ENCODE measurements at places on chromosomes 1 and 21.
A peak's percentile ranks its signal among the peaks of the same experiment; 100 is the strongest.

DNA sequence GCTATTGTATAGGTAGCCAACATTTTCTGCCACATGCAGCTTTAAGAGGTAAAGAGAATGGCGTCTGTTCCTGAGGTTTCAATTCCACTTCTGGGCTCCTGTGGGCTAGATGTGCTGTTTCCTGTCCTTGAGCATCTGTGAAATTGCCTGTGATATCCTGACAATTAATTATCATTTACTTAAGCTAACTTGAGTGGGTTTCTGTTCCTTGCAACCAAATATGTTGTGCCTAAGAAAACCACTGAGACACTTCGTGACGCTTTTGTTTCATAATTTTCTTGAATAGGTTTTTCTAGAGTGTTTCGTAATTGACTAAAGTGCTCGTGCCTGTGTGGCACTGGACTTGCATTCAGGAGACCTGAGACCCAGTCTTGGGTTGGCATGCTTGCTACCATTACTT, 127.3 kb upstream of the POU3F1 start:
- no peak for DNase-seq
- no peak overlapping the region for H3K27ac ChIP-seq
- no peaks in the 10 kb centered on the region for H3K4me1 ChIP-seq
- no peaks in the 10 kb centered on the region for H3K36me3 ChIP-seq
- H3K4me3 ChIP-seq = no peak overlapping the region

- no peak for DNase-seq
- H3K27ac ChIP-seq = no peak overlapping the region
- H3K36me3 ChIP-seq = no peaks in the 10 kb centered on the region
- no peaks in the 10 kb centered on the region for H3K4me1 ChIP-seq
- no peak overlapping the region for H3K4me3 ChIP-seq
Measured at GRCh38 chr1:150138044-150138443, 11.7 kb upstream of the PLEKHO1 start.

DNA sequence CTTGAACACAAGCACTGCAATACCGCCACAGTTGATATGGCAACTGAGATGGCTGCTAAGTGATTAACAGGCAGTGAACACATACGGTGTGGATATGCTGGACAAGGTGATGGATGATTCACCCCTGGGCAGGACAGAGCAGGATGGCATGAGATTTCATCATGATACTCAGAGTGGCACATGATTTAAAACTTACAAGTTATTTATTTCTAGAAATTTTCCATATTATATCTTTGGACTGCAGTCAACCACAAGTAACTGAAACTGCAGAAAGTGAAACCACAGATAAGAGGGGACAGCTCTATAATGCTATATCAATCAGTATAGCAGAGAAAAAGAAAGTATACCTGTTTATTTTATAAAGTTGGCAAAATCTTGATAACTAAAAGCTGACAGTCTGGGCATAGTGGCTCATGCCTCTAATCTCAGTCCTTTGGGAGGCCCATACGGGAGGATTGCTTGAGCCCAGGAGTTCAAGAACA, 47.9 kb downstream of the PHACTR4 start:
- no peaks in the 10 kb centered on the region for H3K27me3 ChIP-seq
- no peak overlapping the region for H3K27ac ChIP-seq
- no peak for DNase-seq
- H3K4me3 ChIP-seq = no peak overlapping the region
- no peaks in the 10 kb centered on the region for H3K4me1 ChIP-seq
- H3K36me3 ChIP-seq = no peaks in the 10 kb centered on the region

DNA sequence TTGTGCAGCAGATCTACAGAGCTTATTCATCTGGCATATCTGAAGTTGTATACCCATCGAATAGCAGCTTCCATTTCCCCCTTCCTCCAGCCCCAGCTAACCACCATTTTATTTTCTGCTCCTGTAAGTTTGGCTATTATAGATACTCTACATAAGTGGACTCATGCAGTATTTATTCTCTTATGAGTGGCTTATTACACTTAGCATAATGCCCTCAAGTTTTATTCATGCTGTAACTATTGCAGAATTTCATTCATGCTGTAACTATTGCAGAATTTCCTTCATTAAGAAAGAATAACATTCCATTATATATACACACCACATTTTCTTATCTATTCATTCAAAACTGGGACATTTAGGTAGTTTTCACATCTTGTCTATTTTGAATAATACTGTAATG, 30.5 kb upstream of the IFI16 start:
- no peaks in the 10 kb centered on the region for H3K4me1 ChIP-seq
- no peak overlapping the region for H3K4me3 ChIP-seq
- DNase-seq = no peak
- no peaks in the 10 kb centered on the region for H3K27me3 ChIP-seq
- H3K36me3 ChIP-seq = peaks cover 12% of the 10 kb centered on the region
- H3K27ac ChIP-seq = no peak overlapping the region

GRCh38 chr1:201399352-201400126, 415 bp upstream of the LAD1 start:
- no peak for DNase-seq
- peaks cover 33% of the 10 kb centered on the region for H3K27me3 ChIP-seq
- no peak overlapping the region for H3K27ac ChIP-seq
- no peak overlapping the region for H3K4me3 ChIP-seq

GRCh38 chr1:189628857-189629256, 848.8 kb downstream of the BRINP3 start:
- DNase-seq = no peak
- H3K36me3 ChIP-seq = no peaks in the 10 kb centered on the region
- H3K4me3 ChIP-seq = no peak overlapping the region
- H3K27me3 ChIP-seq = no peaks in the 10 kb centered on the region

DNA sequence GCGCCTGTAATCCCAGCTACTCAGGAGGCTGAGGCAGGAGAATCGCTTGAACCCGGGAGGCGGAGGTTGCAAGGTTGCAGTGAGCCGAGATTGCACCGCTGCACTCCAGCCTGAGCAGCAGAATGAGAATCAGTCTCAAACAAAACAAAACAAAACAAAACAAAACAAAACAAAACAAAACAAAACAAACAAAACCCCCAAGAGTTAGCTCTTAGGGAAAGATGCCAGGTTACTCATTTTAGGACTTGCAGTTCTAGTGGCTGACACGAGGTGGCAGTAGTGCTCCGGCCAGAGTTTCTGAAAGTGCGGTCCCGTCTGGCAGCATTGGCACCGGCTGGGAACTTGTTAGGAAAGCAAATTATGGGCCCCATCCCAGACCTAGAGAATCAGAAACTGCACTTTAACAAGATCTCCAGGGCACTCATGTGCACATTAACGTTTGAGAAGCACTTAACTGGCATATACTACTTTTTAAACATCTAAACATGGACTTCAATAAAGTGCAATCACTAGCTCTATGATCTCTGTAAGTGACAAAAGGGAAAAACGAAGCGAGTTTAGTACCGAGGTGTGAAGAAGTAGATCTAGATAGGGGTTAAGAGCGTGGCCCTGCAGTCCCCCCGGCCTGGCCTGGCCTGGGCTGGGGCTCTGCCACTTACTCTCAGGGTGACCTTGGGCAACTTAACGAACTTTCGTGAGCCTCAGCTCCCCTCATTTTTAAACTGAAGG, 41.9 kb upstream of the TNFRSF1B start:
- H3K36me3 ChIP-seq = no peaks in the 10 kb centered on the region
- H3K27ac ChIP-seq = no peak overlapping the region
- no peak overlapping the region for H3K4me3 ChIP-seq
- H3K4me1 ChIP-seq = peaks cover 23% of the 10 kb centered on the region
- H3K27me3 ChIP-seq = no peaks in the 10 kb centered on the region
- DNase-seq = peak; percentile 70

GRCh38 chr1:168454211-168454815, 89.5 kb downstream of the XCL2 start:
- no peak overlapping the region for H3K4me3 ChIP-seq
- H3K27me3 ChIP-seq = no peaks in the 10 kb centered on the region
- no peaks in the 10 kb centered on the region for H3K36me3 ChIP-seq
- H3K27ac ChIP-seq = no peak overlapping the region

DNA sequence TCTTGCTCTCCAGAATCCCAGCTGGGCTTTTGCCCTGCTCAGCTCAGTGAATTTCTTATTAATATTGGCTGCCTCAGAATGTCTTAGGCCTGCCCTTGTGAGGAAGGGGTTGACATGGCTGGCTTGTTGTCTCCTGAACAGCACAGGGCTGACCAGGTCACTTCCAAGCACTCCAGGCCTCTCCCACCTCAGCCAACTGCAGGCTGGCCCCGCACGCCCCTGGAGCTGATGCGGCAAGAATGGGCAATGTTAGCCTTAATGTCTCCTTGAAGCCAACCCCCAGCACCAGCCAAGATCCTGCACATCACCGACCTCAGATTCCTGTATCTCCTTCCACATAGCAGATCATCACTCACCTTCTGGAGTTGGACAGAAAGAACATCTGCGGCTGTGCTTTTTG, 598.6 kb downstream of the AJAP1 start:
- no peak for DNase-seq
- no peak overlapping the region for H3K4me3 ChIP-seq
- no peaks in the 10 kb centered on the region for H3K36me3 ChIP-seq
- no peaks in the 10 kb centered on the region for H3K4me1 ChIP-seq
- no peak overlapping the region for H3K27ac ChIP-seq

DNA sequence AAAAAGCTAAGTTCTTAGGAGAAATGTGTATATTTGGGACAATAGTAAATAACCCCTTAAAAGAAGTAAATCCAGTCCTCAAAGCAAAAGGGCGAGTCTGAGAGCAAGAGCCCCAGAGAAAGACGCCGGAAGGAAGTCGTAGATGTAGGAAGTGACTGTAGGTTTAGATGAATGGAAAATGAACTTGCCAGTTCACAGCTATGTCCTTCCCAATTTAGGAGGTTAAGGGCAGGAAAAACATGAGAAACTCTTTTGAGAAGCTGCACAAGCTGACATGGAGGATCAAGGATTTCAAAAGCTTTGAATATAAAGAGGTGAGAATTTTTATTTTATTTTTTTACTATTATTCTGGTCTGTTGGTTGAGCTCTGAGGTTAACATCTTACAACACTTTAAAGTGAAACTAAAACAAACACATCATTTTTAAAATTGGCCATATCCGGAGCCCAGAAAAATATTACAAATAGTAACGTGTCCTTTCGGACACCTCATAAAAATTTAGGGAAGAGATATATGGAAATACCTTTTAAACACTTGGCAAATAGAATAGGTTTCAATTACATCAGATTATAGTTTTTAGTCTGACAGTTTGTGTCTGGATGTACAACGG, 1178.6 kb downstream of the MRPL39 start:
- H3K4me1 ChIP-seq = no peaks in the 10 kb centered on the region
- no peak for DNase-seq
- H3K36me3 ChIP-seq = no peaks in the 10 kb centered on the region
- no peak overlapping the region for H3K27ac ChIP-seq

DNA sequence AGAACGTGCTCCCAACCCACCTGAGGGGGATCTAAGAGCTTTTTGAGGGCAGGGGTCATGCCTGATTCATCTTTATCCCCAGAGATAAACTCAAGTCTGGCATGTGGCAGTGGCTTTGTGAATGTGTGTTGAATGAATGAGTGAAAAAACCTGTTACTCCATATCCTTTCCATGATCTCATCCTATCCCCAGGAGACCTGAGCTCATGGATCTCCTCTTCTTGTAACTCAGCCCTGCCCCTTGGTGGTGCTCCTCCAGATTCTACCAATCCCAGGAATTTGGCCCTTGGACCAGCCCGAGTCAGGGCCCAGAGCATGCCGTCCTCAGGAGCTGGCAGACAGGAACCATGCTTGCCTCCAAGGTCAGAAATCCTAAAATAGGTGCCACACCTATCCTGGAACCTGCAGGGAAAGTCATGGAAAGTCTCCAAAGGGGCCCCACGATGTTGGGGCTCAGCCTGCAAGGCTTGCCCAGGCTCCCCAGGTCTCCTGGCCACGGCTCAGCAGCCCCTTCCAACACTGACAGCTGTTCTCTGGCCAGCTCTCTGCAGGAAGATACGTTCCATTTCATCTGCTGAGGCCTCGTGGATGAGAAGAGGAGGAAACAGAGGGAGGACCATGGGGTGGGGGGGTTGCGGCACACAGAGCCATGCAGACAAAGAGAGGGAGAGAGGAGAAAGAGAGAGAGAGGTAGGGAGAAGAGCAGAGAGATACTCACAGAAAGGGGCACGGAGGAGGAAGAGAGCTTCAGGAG, 214.6 kb downstream of the TRABD2B start:
- no peaks in the 10 kb centered on the region for H3K36me3 ChIP-seq
- H3K27ac ChIP-seq = no peak overlapping the region
- no peak overlapping the region for H3K4me3 ChIP-seq
- no peaks in the 10 kb centered on the region for H3K4me1 ChIP-seq
- H3K27me3 ChIP-seq = peaks cover 3% of the 10 kb centered on the region

- no peak overlapping the region for H3K27ac ChIP-seq
- H3K4me1 ChIP-seq = no peaks in the 10 kb centered on the region
- no peaks in the 10 kb centered on the region for H3K36me3 ChIP-seq
Measured at GRCh38 chr1:87647430-87648177, 318.9 kb downstream of the LMO4 start.

- no peaks in the 10 kb centered on the region for H3K27me3 ChIP-seq
- H3K4me3 ChIP-seq = no peak overlapping the region
- H3K36me3 ChIP-seq = peaks cover 3% of the 10 kb centered on the region
- H3K27ac ChIP-seq = no peak overlapping the region
- no peak for DNase-seq
Measured at GRCh38 chr1:43711524-43712386, 4.4 kb downstream of the ST3GAL3 start.

GRCh38 chr1:222390181-222390580, 157.7 kb downstream of the HHIPL2 start:
- no peaks in the 10 kb centered on the region for H3K27me3 ChIP-seq
- H3K4me1 ChIP-seq = no peaks in the 10 kb centered on the region
- H3K36me3 ChIP-seq = no peaks in the 10 kb centered on the region
- H3K4me3 ChIP-seq = no peak overlapping the region
- H3K27ac ChIP-seq = no peak overlapping the region

DNA sequence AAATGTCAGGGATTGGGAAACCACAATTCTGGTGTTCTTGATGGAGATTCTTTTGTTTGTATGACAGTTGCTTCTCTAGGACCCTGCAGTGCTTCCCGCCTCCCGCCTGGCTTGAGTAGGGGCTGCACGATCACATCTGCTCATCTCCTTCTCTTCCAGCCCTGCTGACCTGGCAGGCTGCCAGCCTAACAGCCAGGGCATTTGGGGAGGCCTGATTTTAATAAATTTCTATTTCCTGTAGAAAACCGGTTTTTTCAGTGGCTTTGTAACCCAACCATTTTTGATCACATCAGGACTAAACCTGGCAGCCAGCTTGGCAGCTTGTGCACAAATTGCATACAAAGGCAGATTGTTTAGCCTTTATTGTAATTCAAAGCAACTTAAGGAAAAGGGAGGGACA, 78.9 kb downstream of the UBE2U start:
- H3K27ac ChIP-seq = no peak overlapping the region
- H3K27me3 ChIP-seq = no peaks in the 10 kb centered on the region
- no peaks in the 10 kb centered on the region for H3K36me3 ChIP-seq
- H3K4me1 ChIP-seq = no peaks in the 10 kb centered on the region

DNA sequence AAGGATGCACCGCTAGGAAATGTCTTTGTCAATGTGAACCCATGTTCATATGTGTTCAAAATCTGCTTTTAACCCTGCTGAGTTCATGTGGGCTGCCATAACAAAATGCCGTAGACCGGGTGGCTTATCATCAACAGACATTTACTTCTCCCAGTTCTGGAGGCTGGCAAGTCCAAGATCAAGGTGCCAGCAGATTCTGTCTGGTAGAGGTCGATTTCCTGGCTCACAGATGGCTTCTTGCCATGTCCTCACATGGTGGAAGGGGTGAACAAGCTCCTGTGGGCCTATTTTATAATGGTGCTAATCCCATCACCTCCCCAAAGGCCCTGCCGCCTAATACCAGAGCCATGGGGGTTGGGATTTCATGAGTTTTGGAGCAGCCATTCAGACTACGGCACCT, 4.6 kb upstream of the CDCP2 start:
- no peak overlapping the region for H3K27ac ChIP-seq
- no peaks in the 10 kb centered on the region for H3K4me1 ChIP-seq
- no peak overlapping the region for H3K4me3 ChIP-seq
- DNase-seq = no peak
- no peaks in the 10 kb centered on the region for H3K36me3 ChIP-seq
